CD8-positive, alpha-beta memory T cell (primary cell): ENCODE measurements at places on chromosomes 4 and X. TPM values are rescaled to one million over a fixed set of nuclear protein-coding genes. Genes with fewer than 3 reads are reported as not detected.
A peak's percentile ranks its signal among the peaks of the same experiment; 100 is the strongest.

The ZNF185 gene
- total RNA-seq: 0.96 TPM

The GLRB gene
- not detected for total RNA-seq

The PPID gene
- total RNA-seq: 58.9 TPM

DNA sequence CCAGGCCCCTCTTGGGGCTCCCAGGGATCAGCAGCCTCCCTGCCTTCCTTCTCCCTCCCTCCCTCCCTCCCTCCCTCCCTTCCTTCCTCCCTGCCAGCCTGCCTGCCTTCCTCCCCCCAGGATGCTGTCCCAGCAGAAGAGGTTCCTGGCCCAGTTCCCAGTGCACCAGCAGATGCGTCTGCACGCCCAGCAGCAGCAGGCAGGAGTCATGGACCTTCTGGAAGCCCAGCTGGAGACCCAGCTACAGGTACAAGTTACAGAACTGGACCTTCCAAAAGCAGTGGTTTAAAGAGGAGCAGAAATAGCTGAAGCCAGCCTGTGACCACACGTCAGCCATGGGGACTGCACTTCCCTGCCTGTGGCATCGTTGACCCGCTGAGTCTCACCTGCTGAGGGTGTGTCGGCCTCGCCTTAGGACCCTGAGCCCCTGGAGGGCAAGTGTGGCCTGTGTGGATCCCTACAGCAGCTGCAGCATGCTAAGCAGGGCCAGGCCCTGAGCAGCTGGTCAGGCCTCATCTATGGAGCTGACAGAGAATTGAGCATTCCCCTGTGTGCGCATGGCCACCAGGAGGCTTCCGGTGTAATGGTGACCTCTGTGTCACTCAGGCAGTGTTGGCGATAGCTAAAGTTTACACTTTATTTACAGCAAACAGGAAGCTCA lies 84.7 kb downstream of the CRMP1 start:
- DNase-seq: no peak

- peak; percentile 48 for DNase-seq
Observed at GRCh38 chr4:38177641-38178391, 217.6 kb downstream of the PTTG2 start.
